ENCODE measurements at places on chromosomes 4 and X.

GRCh38 chrX:15500497-15500966 lies at the start of gene BMX:
Gene BMX (plus strand): TSS chrX:15500807. CDS start chrX:15508354, 7,547 bp downstream.
- no peak for DNase-seq

GRCh38 chrX:153814591-153815315 lies 15.6 kb downstream of the PDZD4 start:
- no peak for DNase-seq

DNA sequence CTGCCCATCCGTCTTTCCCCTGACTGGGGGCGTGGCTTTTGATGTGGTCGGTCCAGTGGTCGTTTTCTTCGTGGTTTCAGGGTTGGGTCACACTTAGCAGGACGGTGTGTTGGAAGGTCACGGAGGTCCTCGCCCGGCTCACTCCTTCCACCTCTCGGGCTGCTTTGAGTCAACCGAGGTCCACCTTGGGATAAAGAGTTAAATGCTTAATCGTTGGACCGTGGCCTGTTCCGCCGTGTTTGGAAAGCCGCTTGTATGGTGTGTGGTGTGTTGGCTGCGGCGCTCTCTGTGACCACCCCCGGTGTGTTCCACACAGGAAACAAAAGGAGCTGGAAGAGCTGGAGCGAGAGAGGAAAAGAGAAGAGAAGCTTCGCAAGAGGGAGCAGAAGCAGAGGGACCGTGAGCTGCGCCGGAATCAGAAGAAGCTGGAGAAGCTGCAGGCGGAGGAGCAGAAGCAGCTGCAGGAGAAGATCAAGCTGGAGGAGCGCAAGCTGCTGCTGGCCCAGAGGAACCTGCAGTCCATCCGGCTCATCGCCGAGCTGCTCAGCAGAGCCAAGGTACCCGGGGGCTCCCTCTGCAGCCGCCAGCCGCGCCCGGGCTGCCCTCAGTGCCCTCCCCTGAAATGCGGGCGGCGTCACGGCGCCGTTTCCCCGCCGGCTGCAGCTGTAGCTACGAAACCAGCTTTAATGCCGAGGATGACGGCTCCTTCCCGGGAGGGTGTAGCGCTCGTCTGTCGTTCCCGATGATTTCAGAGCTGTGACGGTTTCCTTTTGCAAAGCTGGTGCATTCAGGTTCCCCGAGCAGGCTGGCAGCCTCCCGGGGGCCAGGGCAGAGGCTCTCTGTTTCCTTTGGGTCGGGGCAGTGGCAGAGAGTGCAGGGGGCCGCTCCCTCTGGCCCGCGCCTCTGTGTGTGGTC lies 7.7 kb downstream of the AKAP17A start:
- no peak for DNase-seq

DNA sequence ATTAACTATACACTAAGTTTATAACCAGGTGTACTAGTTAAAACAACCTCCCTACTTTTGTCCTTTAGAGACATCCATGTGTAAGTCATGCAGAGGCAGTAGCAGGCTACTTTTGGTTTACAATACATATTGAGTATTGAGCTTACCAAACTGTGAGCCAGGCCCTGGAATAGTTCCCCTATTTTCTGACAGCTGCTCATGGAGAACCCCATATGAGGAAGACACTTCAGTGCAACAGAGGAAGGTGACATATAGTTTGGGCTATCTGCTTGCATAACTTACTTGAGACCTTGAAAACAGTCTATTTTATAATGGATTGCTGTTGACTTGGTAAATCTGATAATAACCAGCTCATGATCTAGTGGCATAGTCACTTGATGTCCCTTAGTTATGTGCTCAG lies 190.5 kb downstream of the SH3BGRL start:
- DNase-seq: no peak

Measured in activated CD8-positive, alpha-beta memory T cell treated with anti-CD3 and anti-CD28 coated beads for 1 hour (primary cell).